Progenitor cell of endocrine pancreas (in vitro differentiated cells): ENCODE measurements at places on chromosomes 12 and 14. TPM values are rescaled to one million over a fixed set of nuclear protein-coding genes. Genes with fewer than 3 reads are reported as not detected.

The PIP4K2C gene
- total RNA-seq, result 38.4 and 39.0 TPM in 2 replicates

The KLRC1 gene
- not detected in 2 replicates for total RNA-seq

The ART4 gene
- total RNA-seq, result 0.18 and 0.29 TPM in 2 replicates

The GPRC5A gene
- 4.0 and 7.1 TPM in 2 replicates for total RNA-seq

The SDS gene
- total RNA-seq, result not detected in 2 replicates

The DLK1 gene
- total RNA-seq, result 5,491 and 5,856 TPM in 2 replicates

The GALNT8 gene
- 13.4 and 15.6 TPM in 2 replicates for total RNA-seq

The RASAL1 gene
- total RNA-seq, result 0.36 and 0.46 TPM in 2 replicates

The HIGD1C gene
- total RNA-seq, result not detected in 2 replicates

The FOXN4 gene
- total RNA-seq, result 0.33 and 0.34 TPM in 2 replicates

The MYO1H gene
- total RNA-seq, result 0.51 and 0.77 TPM in 2 replicates

The LRFN5 gene
- total RNA-seq, result 0.46 and 0.87 TPM in 2 replicates

The CPNE6 gene
- not detected in 2 replicates for total RNA-seq

The PRICKLE1 gene
- total RNA-seq, result 43.2 and 53.5 TPM in 2 replicates

The FAM181A gene
- not detected in 2 replicates for total RNA-seq

The SLCO1C1 gene
- total RNA-seq, result 2.1 and 2.5 TPM in 2 replicates

The SLIRP gene
- 148 and 158 TPM in 2 replicates for total RNA-seq

The KRT2 gene
- not detected in 2 replicates for total RNA-seq

The LTBP2 gene
- total RNA-seq, result 0.47 and 0.79 TPM in 2 replicates

The KRT73 gene
- not detected in 2 replicates for total RNA-seq

The SLCO1B1 gene
- total RNA-seq, result 0.17 and 0.69 TPM in 2 replicates

The OLR1 gene
- total RNA-seq, result not detected in 2 replicates

The BDKRB2 gene
- total RNA-seq, result 0.36 and 0.42 TPM in 2 replicates

The RNASE2 gene
- not detected in 2 replicates for total RNA-seq

The NANOG gene
- 0.64 and 0.74 TPM in 2 replicates for total RNA-seq

The SOAT2 gene
- total RNA-seq, result 0.98 and 1.1 TPM in 2 replicates

The MUCL1 gene
- not detected in 2 replicates for total RNA-seq

The KLRC3 gene
- not detected in 2 replicates for total RNA-seq

The FSCB gene
- not detected in 2 replicates for total RNA-seq

The CMA1 gene
- total RNA-seq, result not detected in 2 replicates

The OR4L1 gene
- not detected in 2 replicates for total RNA-seq

The KLRB1 gene
- not detected in 2 replicates for total RNA-seq

The LTB4R2 gene
- total RNA-seq, result 11.0 and 11.3 TPM in 2 replicates

The TRHDE gene
- total RNA-seq, result 2.0 and 2.7 TPM in 2 replicates

The TMTC1 gene
- total RNA-seq, result 18.1 and 19.2 TPM in 2 replicates

The CELA1 gene
- total RNA-seq, result not detected in 2 replicates

The TTC6 gene
- 39.3 and 46.7 TPM in 2 replicates for total RNA-seq

The DEGS2 gene
- total RNA-seq, result 0.73 and 1.3 TPM in 2 replicates

The ADSS1 gene
- total RNA-seq, result 8.9 and 9.7 TPM in 2 replicates

The IQSEC3 gene
- total RNA-seq, result 1.4 and 2.5 TPM in 2 replicates
